Epithelial cell of proximal tubule (primary cell): ENCODE measurements at places on chromosomes 6 and 20. TPM values are rescaled to one million over a fixed set of nuclear protein-coding genes. Genes with fewer than 3 reads are reported as not detected.

PAX1 gene
- total RNA-seq: not detected in 2 replicates

TAAR2 gene
- not detected in 2 replicates for total RNA-seq

ZBTB46 gene
- 0.58 and 0.72 TPM in 2 replicates for total RNA-seq

IYD gene
- total RNA-seq: not detected in 2 replicates

CST7 gene
- not detected in 2 replicates for total RNA-seq

EDN1 gene
- total RNA-seq: 16.3 and 21.0 TPM in 2 replicates

OPRM1 gene
- not detected in 2 replicates for total RNA-seq

POM121L2 gene
- not detected in 2 replicates for total RNA-seq

SLC22A7 gene
- not detected in 2 replicates for total RNA-seq

FHL5 gene
- not detected in 2 replicates for total RNA-seq

OR2B6 gene
- total RNA-seq: not detected in 2 replicates

BPIFA1 gene
- total RNA-seq: not detected in 2 replicates

CLPSL2 gene
- total RNA-seq: not detected in 2 replicates

ZNF311 gene
- total RNA-seq: 0.52 and 0.65 TPM in 2 replicates

EFCAB8 gene
- total RNA-seq: not detected in 2 replicates

MOCS1 gene
- 6.5 and 10.1 TPM in 2 replicates for total RNA-seq

PRICKLE4 gene
- total RNA-seq: 2.2 TPM in 1 of 2 replicates, not detected in the other

DAAM2 gene
- 0.35 and 0.87 TPM in 2 replicates for total RNA-seq

OR2H1 gene
- not detected in 2 replicates for total RNA-seq

DYNLT2 gene
- total RNA-seq: 0.80 and 2.5 TPM in 2 replicates

MICB gene
- 13.0 and 40.9 TPM in 2 replicates for total RNA-seq

GSTA4 gene
- total RNA-seq: 10.5 and 12.1 TPM in 2 replicates

RIOK1 gene
- 9.5 and 20.8 TPM in 2 replicates for total RNA-seq
